Stimulated activated naive CD8-positive, alpha-beta T cell treated with anti-CD3 and anti-CD28 coated beads, Interleukin-15, amount 100 ng/mL, for 72 hours (primary cell): ENCODE measurements at places on chromosomes 13 and 19.

DNA sequence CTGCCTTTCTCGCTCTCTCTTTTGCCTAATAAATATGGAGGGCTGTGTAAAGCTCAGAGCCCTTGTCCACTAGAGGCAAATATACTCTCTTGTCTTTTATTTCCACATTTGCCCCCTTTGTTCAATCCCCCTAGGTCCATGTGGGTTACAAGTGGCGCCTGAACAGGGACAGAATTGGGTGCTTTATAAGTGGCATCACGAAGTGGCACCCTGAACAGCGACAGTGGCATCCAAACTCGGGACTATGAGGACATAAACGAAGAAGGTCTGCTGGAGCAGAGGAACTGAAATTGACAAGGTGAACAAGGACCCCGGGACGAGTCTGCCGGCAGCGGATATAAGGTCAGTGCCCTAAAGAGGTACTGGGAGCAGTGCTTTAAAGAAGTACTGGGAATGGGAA, 4.3 kb upstream of the ZNF610 start:
- DNase-seq: no peak

DNA sequence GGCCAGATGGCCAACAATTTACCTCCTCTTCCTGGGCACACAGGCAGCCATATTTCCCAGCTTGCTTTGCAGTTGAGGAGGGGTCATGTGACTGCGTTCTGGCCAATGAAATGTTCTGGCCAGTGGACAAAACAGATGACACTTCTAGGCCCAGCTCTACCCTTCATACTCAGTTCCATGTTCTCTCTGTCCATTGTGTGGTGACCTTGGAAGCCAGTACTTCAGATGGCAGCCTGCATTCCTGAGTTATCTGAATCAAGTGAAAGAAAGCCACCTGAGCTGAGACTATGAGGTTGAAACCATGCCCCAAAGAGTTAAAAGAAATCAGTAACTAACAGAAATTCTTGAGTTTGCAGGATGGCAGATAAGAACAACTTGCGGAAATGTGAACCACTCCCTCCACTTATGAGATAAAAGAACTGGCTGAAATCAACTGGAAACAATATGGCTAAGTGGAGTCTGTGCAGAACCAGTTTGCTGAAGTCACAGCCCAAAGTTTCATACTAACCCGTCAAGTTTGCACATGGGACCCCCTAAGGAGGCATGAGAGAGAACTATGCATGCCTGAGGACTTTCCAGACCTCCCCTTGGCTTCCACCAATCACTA, 8.1 kb downstream of the FAM187B start:
- no peak for DNase-seq

DNA sequence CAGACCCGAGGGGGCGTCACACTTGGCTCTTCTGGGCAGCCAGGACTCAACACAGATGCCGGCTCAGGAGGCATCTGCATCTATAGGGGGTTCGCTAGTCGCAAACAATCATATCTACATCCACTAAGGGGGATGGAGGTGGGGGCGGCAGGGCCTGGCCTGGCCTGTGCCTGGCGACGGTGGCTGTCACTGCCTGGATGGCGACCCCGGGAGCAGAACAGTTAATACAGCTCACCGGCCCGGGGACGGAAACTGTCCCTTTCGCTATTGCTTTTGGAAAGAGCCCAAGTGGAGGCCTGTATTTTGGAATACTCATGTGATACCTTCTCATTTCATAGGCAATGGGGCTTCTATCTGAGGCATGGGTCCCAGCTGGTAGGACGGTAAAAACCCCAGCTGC, 17.7 kb downstream of the SGTA start:
- no peak for DNase-seq

- no peak for DNase-seq
These were observed 2.7 kb downstream of the KLF5 start for GRCh38 chr13:73061473-73061872.

DNA sequence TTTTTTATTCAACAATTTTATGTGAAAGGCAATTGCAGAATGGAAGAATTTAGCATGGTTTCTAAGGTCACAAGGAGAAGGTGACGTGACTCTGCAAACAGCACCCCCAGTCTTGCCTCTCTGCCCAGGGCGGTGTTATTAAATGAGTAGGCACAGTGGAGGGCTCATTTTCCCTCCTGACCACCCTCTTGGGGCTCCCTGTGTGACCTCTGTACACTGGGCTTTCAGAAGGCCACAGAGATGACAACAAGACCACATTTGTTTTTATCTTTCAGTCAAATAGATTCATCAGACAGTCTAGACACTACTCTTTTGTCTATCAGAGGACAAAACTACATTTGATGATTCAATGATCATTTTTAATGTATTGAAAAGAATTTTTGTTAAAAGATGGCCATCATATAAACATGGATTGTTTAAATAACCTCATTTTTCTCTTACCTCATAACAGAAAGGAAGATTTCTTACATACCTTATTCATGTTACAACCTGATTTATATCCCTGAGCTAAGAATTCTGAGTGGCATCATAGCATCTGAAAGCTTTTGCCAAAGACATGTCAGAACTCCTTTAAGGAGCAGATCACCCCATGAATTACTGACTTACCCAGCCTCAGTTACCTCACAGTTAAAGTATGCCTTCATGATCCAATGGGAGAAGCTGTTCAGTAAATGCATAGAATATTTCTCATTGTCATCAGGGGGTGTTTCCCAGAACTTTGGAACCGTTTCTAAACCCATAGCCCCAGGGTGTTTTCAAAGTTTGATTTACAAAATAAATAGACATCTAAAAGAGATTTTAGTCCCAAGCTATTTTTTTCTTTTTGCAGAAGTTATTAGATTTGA, 184.0 kb upstream of the RFC3 start:
- no peak for DNase-seq

GRCh38 chr13:78046331-78046730, 127.7 kb upstream of the EDNRB start:
- DNase-seq: no peak

GRCh38 chr13:49110913-49111170, 109.3 kb upstream of the MLNR start:
- no peak for DNase-seq

DNA sequence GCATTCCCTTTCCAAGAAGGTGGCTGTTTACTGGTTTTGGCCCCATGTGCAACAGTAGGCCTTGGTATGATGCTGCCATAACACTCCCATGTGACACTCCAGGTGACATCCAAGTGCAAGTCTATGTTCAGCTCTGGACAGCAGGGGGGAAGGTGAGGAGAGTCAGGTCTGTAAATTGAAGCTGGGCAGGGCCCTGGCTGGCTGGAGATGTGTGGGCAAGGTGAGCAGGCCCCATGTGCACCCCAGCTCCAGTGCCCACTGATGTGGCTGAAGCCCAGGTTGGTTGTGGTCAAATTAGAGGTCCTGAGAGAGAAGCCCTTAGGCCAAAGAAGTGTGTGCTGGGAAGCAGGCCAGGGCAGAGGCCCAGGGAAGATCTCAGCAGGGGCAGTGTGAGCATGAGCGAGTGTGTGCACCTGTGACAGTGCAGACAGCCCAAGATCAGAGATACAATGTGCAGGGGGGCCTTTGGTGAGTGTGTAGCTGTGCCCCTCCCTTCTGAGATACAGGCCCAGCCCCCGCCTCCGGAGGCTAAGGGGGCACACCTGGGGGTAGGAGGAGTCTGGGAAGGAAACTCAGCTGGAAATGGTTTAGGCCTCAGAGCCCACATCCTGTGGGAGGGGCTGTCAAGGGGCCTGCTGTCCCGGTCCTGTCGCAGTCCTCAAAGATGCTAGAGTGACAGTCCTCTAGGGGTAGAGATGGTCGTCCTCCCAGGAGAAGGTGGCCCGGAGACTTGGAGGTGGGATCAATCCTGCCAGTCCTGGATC, 18.6 kb downstream of the DEDD2 start:
- DNase-seq: peak; percentile 79

- no peak for DNase-seq
These were observed 1.6 kb downstream of the MISP3 start for GRCh38 chr19:14073925-14074838.

GRCh38 chr13:44649104-44649428, 72.9 kb upstream of the TSC22D1 start:
- DNase-seq: peak; percentile 47

- DNase-seq: no peak
These were observed 6.8 kb downstream of the ELL start for GRCh38 chr19:18514800-18515682.

DNA sequence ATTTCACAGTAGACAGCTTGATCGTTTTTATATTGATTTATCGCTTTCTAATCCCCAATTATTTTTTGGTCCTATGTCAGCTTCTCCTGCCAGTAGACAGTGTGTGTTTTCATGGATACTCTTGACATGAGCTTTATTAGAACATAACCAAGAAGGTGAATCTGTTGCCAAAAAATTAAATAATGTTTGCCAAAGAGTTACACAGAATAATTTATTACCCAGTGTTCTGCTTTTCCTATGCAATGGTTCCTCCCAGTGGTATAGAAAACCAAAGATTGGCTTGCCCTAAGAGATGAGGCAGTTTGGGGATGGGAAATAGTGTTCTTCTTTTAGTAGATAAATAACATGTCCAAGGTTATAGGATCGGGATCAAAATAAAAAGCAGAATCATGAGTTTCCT, 8.5 kb upstream of the FRY start:
- no peak for DNase-seq

GRCh38 chr13:51723529-51723928, 80.4 kb downstream of the DHRS12 start:
- DNase-seq: no peak

- DNase-seq: no peak
These were observed 25.4 kb downstream of the ZNF90 start for GRCh38 chr19:20103091-20103740.

DNA sequence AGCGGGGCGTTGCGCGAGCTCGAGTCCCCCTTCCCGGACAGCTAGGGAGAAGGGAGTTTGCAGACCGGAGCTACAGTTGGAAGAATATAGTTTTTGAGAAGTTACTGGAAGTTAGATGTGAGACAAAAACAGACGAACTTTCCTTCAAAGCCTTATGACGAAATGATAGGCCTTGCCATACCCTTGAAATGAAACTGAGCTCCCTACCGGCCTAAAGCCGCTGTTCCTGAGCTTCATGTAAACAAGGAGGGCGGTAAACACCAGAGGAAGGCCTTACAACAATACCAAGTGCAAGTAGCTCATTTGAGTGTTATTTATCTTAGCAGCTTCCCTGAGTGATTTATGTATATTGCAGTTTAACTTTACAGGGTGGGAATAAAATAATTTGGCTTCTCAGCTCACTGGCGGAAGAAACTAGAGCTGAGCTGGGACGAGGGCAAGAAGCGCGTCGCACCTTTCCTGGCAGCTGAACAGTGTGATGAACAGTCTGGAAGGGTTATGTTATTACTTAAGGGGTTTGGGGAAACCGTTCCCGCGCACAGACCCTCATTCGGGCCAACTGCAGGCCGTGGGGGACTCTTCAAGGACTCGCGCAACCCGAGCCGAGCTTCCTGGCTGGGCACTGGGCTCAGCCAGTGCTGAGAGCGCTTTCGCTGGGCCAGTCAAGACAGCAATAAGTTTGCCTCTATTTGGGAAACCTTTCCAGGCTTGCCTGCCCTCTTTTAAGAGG, 111.2 kb downstream of the KCNRG start:
- no peak for DNase-seq

DNA sequence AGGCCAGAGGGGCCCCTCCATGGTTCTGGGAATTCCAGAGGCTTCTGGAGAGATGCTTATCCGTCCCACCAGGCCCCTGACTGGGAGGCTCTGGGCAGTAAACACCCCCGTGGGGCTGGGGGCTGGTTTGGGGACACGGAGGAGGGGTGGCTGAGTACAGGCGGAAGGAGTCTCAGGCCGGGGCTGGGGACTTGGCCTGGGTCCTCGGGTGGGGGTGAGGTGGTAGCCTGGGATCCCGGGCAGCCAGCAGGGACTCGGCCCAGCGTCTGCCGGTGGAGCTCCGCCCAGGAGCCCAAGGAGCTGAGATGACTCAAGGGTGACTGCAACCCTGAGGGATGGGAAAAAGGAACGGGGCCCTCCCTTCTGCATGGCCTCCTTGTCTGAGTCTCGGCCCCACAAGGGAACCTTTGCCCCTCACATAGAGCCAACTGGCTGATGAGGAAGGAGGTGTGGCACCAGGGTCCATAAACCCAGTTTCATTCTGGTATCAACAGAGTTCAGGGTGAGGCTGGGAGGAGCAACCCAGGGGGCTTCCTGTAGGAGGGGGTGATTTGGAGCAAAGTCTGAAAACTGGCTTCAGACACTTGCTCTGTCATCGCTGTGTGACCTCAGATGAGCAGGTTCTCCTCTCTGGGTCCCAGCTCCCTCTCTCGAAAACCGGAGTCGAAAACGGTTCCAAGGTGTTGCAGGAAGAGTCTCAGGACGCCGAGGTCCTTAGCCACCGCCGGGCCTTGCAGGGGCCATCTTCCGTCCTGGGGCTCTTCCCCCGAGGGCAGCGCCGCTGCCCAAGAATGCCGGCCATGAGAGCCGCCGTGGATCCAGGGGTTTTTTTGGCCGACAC, 809 bp downstream of the MISP start:
- DNase-seq: no peak

DNA sequence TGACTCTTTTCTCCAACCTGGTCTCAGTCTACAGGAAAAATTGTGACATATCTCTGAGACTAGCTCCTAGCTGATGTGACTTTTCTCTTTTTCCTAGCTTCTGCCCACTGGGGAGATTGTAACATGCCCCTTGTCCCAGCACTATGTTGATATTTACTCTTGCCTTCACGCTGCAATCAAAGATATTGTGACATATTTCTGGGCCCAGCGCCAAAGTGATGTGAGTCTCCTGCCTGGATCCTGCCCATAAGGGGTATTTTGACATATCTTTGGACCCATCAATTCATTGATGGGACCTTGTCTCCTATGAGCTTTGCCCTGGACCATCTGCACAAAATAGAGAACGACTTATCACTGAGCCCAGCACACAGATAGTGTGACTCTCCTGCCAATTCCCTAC, 41.1 kb downstream of the ZNF729 start:
- no peak for DNase-seq

DNA sequence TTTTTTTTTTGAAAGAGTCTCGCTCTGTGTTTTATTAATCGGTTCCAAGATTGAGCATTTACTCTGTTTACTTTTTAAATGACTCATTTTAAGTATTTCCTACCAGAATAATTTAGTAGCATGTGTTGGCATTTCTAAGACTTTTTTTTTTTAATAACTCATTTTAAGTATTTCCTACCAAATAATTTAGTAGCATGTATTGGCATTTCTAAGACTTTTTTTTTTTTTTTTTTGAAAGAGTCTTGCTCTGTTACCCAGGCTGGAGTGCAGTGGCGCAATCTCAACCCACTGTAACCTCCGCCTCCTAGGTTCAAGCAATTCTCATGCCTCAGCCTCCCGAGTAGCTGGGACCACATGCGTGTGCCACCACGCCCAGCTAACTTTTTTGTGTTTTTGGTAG, 13.1 kb downstream of the SETDB2 start:
- no peak for DNase-seq

GRCh38 chr13:27396252-27396846, 28.1 kb upstream of the GTF3A start:
- DNase-seq: no peak

- no peak for DNase-seq
These were observed 12.5 kb upstream of the KCNN1 start for GRCh38 chr19:17954401-17954800.
